GM19239 (cell line): ENCODE measurements at places on chromosomes 7 and 10.

DNA sequence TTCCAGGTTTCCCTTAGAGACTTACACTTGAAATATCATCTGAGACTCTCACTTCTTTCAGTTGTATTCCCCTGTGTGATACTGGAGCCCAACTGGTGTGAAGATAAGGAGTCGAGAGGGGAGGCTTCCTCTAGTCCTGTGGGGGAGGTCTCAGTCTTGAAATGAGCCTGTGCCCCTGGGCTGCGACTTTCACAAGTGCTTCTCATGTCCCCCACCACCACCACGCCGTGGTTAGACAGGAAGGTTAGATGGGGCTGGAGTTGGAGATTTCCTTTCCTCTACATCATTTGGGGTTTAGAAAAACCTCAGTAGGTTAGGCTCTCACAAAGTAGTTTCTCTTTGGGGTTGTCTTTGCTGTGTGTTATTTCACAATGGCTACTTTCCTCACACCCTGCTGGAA lies 25.6 kb upstream of the MKX start:
- DNase-seq, result no peak

GRCh38 chr10:6348096-6348874 lies 145.6 kb downstream of the PFKFB3 start:
- DNase-seq, result peak; percentile 50

DNA sequence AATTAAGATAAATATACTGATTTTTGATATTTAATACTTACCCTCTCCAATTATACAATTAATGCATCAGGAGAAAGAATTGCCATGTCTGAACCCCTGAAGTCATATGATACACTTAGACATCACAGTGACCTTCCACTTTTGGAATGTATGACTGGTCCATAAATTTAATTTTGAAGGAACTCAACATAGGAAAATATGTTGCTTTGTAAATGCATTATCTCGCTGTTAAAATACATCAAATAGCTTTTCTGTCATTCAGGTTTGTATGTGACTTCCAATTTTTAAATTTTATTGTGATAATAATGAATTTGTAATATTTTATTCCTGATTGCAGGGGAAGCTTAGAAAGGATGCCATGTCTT lies 631.9 kb upstream of the ANKRD30A start:
- DNase-seq, result no peak

- DNase-seq, result no peak
Measured at GRCh38 chr10:31456468-31456867, 137.5 kb downstream of the ZEB1 start.

DNA sequence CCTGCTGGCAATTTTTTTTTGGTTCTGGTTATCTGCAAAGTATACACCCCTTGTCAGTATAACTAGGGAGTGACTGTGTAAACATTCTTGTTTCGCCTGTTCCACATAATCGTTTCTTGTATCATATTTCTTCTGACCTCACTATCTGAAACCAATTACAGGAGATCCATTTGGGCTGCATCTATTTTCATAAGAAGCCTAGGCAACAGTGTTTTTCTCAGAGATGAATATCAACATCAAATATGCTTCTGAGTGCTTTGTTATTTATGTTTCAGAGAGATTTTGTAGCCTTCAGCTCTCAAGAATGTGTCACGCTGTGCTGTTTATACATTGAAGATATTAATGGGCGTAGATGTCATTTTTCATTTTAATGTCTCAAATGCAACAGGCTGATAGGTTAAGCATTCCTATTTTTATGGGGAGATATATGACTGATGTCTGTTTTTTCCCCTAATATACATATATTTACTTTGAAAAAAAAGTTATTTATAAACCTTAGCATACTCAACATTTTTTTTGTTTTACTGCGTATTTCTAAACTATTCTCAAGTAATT lies 115.5 kb downstream of the FOXP2 start:
- DNase-seq, result no peak

GRCh38 chr7:87875151-87876039 lies 765 bp downstream of the SLC25A40 start:
- no peak for DNase-seq

DNA sequence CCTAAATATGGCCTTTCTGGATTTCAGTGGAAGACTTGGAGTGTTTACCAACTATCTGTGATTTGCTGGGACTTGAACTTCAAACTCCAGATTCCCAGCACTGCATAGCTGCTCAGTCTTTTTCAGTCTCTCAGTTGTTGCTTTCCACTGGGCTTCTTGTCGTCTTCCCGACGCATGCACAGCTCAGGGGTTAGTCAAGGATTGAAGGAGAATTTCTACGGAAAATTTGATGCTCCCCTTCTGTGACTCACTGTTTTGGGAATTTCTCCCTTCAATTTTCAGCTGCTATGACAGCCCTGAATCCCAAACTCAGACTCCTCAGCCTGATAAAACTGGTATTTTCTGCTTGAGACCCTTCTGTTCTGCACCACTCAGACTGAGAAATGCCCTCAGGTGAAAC lies 91.7 kb downstream of the CYP26A1 start:
- DNase-seq, result no peak

DNA sequence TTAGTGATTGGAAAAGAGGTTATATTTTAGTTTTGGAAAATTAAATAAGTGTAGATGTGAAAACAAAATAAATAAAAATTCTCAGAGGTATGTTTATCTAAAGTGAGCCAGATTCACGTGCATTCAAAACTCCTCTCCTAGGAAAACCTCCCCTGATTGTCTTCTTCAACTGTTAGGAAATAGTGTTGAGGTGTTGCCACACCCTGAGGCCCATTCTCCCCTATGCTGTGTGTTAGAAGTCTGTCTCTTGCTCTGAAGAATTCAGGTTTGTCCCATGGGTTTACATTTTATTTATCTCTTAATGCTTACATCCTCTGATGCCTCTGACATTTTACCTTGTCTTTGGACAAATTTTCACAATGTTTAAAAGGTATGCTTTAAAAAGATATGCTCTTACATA lies 40.3 kb downstream of the PTPRE start:
- no peak for DNase-seq

DNA sequence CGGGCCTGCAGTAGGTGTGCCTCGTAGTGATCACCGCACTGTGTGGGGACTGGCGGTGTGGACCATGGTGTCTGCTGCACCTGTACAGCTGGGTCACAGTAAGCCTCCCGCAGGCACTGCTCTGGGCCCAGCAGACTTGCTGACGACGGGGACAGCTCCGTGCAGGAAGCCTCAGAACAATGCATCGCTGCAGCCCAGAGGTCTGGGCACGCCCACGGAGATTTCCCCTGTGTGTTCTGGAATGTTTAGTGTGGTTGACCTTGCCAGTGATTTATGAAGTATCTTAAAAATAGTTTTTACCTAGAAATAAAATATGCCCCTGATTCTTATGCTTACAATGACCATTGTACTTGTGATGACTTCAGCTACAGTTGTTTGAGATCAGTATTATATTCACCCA lies 59.1 kb upstream of the ZNF32 start:
- DNase-seq, result no peak

DNA sequence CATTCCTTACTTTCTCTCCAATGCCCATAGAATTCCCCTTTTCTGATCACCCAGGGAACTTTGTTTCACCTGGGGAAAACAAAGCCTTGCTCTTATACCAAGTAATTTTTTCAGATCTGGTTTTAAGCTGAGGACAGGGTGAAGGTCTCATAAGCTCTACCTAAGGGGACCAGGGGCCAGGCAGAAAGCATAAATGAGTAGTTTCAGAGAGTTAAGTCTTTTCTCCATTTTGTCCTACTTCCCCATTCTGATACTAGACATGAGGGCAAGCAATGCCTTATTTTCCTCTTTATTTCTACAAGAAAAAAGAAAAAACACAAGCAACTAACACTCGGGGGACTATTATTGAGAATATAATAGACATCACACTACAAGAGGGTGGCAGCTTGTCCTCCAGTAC lies 2.9 kb downstream of the AKR1D1 start:
- DNase-seq, result no peak

- no peak for DNase-seq
Measured at GRCh38 chr7:20650782-20651181, 35.3 kb downstream of the ABCB5 start.

GRCh38 chr7:24572393-24572996 lies 757 bp upstream of the PALS2 start:
- no peak for DNase-seq

GRCh38 chr7:70703785-70704184 lies 428.2 kb upstream of the GALNT17 start:
- no peak for DNase-seq

DNA sequence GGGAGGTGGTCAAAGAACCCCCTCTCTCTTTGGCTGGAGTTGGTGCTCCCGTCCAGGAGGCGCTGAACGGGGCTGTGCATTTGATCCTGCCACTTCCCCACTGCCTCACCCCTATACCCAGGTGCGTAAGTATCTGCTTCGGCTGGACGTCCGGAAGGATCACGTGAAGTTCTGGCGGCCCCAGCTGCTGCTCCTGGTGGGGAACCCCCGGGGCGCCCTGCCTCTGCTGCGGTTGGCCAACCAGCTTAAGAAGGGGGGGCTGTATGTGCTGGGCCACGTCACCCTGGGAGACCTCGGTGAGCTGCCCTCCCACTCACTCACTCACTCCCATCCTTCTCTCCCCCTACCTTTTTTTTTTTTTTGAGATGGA lies 5.6 kb upstream of the TRIP6 start:
- DNase-seq, result no peak

DNA sequence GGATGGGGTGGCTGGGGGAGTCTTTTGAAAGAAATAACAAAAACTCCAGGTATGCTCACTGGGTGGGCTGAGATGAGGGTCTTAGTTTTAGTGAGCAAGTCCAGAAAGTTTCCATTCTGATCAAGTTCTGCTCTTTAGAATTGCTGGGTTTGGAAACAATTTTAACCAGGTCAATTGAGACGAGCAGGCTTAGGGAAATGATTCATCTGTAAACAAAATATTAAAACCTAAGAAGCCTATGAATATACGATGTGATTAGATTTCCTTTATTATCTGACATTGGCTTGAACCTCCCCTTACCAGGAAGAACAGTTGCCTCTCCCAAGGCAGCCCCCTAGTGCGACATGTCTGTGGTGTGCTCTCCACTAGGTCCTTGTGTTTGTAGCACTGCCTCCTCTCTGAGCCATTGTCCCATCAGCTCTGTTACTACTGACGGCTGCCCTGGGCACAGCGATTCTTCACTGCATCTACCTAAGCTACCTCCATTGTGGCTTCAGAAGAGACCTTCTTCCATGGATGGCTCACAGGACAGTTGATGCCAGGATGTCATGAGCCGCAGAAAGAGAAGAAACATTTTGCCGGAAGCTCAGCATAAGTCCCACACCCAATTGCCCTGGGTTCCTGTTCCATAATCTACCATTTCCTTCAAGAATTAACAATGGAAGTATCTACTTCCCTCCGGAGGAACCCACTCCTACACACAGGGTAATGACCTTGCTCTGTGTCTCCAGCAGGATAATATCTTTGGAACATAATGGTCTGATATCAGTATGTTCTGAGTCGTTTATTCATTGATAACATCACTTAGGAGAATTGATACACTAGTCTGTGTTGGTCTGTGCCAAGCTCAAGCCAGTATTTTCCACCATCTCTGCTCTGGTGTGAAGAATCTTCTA lies 95.1 kb upstream of the ITGB1 start:
- no peak for DNase-seq

DNA sequence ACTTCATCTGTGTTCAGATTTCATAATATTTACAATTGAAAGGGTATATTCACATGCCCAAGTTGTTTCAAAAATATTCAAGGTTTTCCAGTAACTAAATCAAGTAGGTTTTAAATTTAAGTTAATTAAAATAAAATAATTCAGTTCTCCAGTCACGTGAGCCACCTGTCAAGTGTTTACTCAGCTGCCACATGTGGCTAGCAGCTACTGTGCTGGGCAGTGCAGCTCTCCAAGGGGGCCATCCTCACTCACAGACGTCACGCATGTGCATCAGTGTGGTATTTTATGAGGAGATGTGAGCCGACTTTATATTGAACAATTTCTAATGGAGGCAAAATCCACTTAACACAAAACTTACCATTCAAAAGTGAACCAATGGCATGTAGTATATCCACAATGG lies 69.7 kb upstream of the CAMK2B start:
- no peak for DNase-seq

- no peak for DNase-seq
Measured at GRCh38 chr10:3389130-3389529, 216.5 kb upstream of the PITRM1 start.

DNA sequence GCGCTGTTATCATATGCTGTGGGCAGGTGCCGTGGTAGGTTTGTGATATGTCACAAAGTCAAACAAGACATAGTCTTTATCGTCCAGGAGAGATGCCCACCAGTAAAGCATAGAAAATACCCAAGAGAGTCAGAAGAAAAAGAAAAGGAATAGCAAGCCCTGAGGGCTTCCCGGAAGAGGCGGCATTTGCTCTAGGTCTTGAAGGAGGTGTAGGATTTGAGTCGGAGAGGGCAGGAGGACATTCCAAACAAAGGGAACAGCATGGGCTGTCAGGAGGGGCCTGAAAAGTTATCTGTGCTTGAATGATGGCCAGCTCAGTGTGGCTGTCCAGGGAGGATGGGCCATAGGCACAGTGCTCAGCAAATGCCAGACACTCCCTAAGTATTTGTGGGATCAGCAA lies 42.2 kb downstream of the COL13A1 start:
- DNase-seq, result no peak

GRCh38 chr10:13396369-13396768 lies 48.3 kb upstream of the SEPHS1 start:
- DNase-seq, result no peak

DNA sequence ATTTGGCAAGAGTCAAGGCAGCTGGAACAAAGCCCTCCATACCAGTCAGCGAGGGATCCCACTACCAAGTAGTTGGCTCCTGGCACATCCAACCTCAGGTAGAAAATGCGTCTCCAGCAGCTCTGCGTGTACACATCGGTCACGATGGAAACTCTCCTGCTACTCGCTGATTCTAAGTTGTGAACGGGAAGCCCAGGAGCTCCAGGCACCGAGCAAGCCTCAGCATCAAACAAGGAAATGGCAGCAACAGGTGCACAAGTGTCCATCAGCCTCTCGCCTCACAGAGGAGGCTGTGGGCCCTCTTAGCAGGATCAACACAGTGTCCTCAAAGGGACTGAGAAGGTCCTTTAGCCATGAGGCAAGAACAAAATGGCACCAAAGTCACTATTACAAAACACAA lies 127.0 kb downstream of the TCERG1L start:
- DNase-seq, result no peak

GRCh38 chr7:77903597-77903996 lies 105.0 kb downstream of the PHTF2 start:
- no peak for DNase-seq
